ENCODE measurements at places on chromosomes 3 and 15.

GRCh38 chr3:170605490-170605889, 19.6 kb upstream of the SLC7A14 start:
- no peak for DNase-seq

DNA sequence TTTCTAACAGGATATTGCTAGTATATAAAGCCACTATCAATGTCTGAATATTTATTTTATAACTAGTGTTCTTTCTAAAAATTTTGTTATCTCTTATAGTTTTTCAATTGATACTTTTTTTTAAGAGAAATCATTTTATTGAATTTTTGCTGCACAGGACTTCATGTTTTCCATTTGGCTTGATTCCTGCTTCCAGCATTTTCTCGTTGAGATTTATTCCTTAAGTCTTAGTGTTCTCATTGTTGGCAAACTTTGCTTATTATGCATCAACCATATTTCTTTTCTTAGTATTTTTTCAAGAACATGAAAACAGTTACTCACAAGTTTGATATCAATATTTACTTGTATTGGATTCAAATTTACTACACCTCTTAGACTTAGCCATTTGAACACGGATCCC, 113.4 kb downstream of the UNC13C start:
- DNase-seq, result no peak

DNA sequence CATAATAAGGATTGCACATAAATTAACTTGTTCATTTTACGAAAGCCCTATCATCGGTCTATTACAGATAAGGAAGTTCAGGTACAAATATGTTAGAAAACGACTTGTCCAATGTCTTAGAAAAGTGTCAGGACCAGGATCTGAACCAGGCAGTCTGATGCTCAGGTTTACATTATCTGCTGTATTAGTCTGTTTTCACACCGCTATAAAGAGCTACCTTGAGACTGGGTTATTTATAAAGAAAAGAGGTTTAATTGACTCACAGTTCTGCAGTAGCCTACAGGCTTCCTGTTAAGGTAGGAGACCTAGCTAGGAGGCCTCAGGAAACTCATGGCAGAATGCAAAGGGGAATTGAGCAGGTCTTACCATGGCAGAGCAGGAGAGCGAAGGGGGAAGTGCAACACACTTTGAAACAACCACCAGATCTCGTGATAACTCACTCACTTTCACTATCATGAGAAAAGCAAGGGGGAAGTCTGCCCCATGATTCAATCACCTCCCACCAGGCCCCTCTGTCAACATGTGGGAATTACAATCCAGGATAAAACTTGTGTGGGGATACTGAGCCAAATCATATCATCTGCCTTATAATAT, 45.8 kb upstream of the GOLIM4 start:
- no peak for DNase-seq

- no peak for DNase-seq
Observed at GRCh38 chr15:36301947-36302346, 277.5 kb upstream of the CDIN1 start.
